NB4 (cell line): ENCODE measurements at places on chromosomes 2 and 18.
A peak's percentile ranks its signal among the peaks of the same experiment; 100 is the strongest.

- peak; percentile 45 for DNase-seq
These were observed 4.3 kb downstream of the REL start for GRCh38 chr2:60885683-60886082.

- DNase-seq, result no peak
These were observed 601.6 kb upstream of the PKDCC start for GRCh38 chr2:41446266-41446665.

GRCh38 chr2:238596571-238597551 lies 170.1 kb downstream of the ASB1 start:
- DNase-seq, result no peak

- DNase-seq, result no peak
These were observed 43.6 kb downstream of the SLC5A7 start for GRCh38 chr2:108029912-108030311.

DNA sequence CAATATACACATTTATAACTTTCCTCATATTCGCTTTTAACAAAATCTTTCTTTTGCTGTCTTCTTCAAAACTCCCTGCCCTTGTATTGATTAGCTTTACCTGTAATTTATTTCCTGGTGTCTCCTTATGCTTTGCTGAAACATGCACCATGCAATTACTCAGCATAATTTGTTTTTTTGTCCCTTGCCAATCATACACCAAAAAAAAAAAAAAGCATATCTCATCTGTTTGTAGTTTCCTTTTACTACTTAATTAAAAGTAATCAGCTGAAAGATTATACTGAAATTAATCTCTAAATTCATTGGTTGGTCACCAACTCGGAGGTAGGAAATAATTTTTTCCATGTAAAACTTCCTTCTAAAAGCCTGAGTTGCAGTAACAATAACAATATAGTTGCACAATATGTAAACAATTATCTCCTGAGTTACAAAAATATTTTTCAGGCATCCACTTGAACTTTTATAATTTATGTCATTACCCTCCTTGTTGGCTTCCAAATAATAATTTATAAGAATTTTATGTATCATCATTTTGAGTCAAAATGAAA lies 53.0 kb upstream of the ROCK1 start:
- no peak for DNase-seq

- DNase-seq, result no peak
These were observed 1041.2 kb downstream of the DPP10 start for GRCh38 chr2:115483666-115484065.

DNA sequence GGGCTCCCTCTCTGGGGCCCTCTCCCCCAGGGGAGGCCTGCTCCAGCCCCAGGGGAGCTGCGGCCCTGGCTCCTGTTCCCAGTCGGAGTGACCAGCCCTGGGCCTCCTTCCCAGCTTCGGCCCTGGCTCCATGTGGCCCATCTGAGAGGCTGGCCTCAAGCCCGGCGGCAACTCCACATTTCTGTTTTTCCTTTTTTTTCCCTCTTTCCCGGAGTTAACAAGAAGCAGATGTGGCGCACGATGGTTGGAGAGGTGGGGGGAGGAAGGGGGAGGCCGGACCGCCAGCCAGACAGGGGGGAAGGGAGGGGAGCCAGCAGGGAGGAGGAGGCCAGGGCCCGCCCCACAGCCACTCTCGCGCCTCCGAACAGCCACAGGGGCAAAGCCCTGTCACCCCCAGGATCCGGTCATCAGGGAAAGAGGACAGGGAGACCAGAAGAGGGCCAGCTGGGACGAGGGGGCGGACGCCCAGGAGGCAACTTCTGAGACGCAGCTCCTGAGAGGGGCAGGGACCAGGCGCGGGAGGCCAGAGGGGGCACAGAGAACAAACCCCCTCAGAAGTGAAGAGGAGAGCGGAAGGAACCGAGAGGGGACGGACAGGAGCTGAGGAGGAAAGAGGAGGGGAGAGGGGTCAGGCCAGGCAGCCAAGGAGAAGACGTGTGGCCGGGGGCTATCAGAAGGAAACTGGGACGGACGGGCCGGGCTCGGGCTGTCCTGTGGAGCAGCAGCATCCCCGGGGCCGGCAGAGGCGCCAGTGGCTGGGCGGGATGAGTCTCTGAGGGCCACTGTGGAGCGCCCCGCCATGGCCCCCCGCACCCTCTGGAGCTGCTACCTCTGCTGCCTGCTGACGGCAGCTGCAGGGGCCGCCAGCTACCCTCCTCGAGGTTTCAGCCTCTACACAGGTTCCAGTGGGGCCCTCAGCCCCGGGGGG lies at the start of gene EMILIN1:
Gene EMILIN1, plus strand, starts transcription at position 349 of the 928 bp plus-strand sequence. Its CDS starts 451 bp downstream, at position 800.
- no peak for DNase-seq
